ENCODE measurements at places on chromosomes 6 and 20. TPM values are rescaled to one million over a fixed set of nuclear protein-coding genes. Genes with fewer than 3 reads are reported as not detected.

Gene ABHD16B
- not detected for total RNA-seq

Gene MYLK2
- 0.55 TPM for total RNA-seq

Gene SIRPD
- total RNA-seq: not detected

Gene SAMD5
- 2.7 TPM for total RNA-seq

Gene RIPOR2
- total RNA-seq: 0.53 TPM

DNA sequence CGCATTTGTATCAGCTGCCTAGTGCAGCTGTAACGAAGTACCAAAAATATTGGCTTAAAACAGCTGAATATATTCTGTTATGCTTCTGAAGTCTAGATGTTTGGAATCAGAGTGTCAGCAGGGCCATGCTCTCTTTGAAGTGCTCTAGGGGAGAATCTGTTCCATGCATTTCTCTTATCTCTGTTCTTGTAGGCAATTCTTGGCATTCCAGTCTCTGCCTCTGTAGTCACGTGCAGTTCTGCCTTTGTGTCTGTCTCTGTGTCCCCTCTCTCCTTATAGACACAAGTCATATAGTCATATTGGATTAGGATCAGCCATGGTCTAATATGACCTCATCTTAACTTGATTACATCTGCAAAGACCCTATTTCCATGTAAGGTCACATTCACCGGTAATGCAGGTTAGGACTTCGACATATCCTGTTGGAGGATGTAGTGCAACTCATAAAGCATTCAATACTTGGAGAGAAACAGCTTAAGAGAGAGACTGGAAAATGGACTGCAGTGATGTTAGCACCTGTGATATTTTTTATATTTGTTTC, 18.6 kb downstream of the FAM83B start:
- no peak for DNase-seq

DNA sequence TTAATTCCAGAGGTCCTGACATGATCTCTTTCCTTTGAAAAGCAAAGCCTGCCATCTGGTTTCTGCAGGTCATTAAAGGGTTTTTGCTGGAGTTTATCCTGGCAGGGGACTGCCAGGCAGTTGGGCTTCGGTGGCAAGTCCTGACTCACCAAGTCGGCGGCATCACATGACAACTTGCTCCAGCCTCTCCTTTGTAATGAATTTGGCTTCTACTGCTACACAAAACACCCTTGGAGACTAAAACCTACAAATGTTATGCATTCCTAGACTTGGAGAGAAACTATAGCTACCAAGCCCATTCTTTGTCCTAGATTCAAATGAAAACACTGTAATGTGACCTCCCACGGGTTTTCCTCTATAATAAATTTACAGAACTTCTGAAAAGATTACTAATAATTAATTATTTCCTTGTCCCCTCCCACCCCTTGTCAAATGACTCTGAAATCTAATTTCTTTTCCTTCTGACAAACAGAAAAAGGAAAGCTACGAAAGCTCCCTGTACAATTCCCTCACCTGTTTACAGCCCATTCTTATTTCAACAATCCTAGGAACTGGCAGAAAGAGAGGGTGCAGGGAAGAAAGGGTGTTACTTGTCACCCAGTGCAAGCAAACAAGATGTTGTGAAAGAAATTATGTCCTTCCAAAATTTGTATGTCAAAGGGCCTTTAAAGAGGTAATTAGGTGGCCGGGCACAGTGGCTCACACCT, 62.9 kb downstream of the QRSL1 start:
- peak; percentile 74 for DNase-seq

DNA sequence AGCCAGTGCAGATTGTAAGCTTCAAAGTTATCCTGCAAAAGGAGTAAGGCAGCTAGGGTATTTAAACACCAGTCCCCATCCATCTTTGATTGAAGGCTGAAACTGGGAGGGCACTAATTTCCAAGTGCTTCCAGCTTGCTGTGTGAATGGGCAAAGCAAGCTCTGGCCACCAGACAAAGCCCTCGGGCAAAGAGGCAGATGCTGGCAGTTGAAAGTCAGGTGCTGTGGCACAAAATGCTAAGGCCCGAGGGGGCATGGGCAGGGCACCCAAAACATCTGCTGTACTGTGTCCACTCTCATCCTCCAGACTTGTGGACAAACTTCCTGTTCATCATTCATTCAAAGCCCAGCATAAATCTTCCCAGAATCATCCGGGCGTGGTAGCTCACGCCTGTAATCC, 62.9 kb downstream of the TRMT6 start:
- DNase-seq: no peak

GRCh38 chr20:17843246-17844132, 125.1 kb downstream of the SNX5 start:
- peak; percentile 100 for DNase-seq

- DNase-seq: no peak
Observed at GRCh38 chr20:59265298-59265697, 35.1 kb upstream of the EDN3 start.

DNA sequence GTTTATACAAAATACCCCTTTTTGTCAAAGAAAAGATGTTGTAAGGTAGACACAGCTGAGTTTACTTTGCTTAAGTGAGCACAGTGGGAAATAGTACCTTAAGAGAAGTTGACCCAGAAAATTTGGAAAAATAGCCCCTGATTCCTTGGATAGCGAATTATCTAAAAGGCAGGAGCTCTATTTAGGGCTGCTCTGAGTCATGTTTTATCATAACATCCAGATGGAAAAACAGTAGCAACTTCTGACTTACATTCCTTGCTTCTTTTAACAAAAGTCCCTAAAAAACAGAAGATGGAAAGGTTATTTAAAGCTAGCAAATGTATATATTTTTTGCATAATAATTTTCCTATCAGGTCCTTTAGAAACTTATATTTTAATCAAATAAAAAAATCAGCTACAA, 59.0 kb downstream of the THEMIS start:
- no peak for DNase-seq

- DNase-seq: no peak
Observed at GRCh38 chr20:59824711-59825562, 108.5 kb downstream of the SYCP2 start.

- DNase-seq: peak; percentile 86
Observed at GRCh38 chr6:133983099-133983939, 30.3 kb downstream of the TBPL1 start.

GRCh38 chr6:18016698-18017097, 29.3 kb upstream of the KIF13A start:
- no peak for DNase-seq

GRCh38 chr20:5895626-5896025, 54.7 kb downstream of the TRMT6 start:
- DNase-seq: no peak

DNA sequence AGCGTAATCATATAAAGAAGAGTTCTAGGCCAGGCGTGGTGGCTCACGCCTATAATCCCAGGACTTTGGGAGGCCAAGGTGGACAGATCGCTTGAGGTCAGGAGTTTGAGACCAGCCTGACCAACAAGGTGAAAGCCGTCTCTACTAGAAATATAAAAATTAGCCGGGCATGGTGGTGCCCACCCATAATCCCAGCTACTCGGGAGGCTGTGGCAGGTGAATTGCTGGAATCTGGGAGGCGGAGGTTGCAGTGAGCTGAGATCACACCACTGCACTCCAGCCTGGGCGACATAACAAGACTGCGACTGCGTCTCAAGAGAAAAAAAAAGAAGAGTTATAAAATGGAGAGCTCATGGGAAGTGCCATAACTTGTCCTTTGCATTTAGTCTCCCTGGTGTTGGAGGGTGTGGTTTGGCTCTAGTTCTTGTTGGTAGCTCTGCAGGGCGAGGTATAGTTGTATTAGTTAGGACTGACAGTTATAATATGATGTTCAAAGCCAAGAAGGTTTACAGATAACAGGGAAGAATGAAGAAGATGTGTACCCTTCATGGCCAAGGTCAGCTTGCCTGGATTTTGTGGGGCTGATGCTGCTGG, 54.8 kb downstream of the UTRN start:
- no peak for DNase-seq

- no peak for DNase-seq
Observed at GRCh38 chr6:74638412-74638811, 567.4 kb downstream of the COL12A1 start.

- no peak for DNase-seq
Observed at GRCh38 chr20:13611611-13612125, 27.1 kb downstream of the TASP1 start.

DNA sequence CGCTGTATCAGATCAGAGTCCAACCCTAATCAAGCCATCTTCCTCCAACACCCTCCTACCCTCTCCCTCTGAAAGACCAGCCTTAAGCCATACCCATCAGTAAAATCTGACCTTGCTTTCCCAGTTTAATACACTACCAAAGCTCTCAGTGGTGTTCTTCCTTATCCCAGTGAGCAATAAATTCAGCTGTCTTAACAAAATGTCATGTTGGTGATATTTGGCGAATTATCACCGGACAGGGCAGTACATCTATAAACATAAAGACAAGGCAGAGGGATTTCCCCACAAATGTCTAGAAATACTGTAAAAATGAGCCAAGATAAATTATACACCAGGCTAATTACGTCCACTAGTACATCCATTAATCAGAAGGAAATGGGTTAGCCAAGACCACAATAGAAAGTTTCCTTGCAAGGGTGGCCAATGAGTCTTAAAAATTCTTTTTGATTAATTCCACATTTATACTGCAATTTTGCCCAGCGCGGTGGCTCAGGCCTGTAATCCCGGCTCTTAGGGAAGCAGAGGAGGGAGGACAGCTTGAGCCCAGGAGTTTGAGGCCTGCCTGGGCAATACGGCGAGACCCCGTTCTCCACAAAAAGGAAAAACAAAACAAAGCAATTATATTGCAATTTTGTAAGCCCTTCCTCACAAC, 905 bp downstream of the RARS2 start:
- no peak for DNase-seq

GRCh38 chr20:3473944-3474343, 3.1 kb downstream of the ATRN start:
- no peak for DNase-seq

DNA sequence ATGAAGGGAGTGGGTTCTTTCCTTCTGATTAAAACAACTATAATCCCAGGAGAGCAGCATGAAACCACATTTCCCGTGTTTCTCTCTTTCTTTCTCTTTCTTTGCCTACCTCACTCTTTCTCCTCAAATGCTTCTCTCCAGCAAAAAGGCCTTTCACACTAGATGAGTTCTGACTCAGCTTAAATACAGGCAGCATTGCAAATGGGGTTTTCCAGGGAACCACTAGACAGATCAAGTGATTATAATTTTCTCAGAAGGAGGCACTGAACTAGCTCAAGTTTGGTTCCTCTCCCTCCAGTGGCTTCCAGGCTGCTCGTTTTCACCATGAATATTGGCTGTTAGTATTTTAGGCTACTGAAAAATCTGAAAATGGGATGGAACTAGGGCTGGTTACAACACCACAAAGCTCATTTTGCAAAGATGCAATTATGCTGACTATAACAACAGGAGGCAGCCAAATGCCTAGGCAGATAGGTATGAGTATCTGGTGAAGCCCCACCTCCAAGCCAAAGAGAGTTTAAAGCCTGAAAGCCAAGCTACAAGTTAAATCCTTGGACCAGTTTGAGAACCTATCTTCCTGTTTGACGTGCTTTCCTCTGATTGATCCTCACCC, 260.0 kb downstream of the MMUT start:
- DNase-seq: peak; percentile 29

GRCh38 chr6:155964544-155964943, 508.9 kb upstream of the NOX3 start:
- no peak for DNase-seq
